ENCODE measurements at places on chromosomes 1 and 21. TPM values are rescaled to one million over a fixed set of nuclear protein-coding genes. Genes with fewer than 3 reads are reported as not detected.

Gene PADI1
- total RNA-seq = 1.3 TPM

Gene SPRR5
- not detected for total RNA-seq

Gene OVAAL
- total RNA-seq = not detected

Gene LAD1
- 38.9 TPM for total RNA-seq

Gene MROH7
- total RNA-seq = 0.21 TPM

Gene NCF2
- total RNA-seq = 86.1 TPM

Gene SYCP1
- total RNA-seq = 0.17 TPM

Gene OR2T2
- not detected for total RNA-seq

Gene RORC
- 0.17 TPM for total RNA-seq

Gene JTB
- total RNA-seq = 220 TPM

Gene OR2L13
- not detected for total RNA-seq

Gene SFT2D2
- total RNA-seq = 42.1 TPM

Gene CYB5RL
- 6.6 TPM for total RNA-seq

Gene LCE3D
- total RNA-seq = not detected

Gene SPRR1B
- total RNA-seq = 0.63 TPM

Gene ZSCAN20
- total RNA-seq = 7.1 TPM

Gene BLZF1
- total RNA-seq = 33.0 TPM

Gene IARS2
- total RNA-seq = 66.3 TPM

Gene RYR2
- total RNA-seq = not detected

Gene MYOG
- not detected for total RNA-seq

Gene BMP8B
- 2.8 TPM for total RNA-seq

Gene NUP210L
- total RNA-seq = not detected

Gene GPR37L1
- total RNA-seq = 0.04 TPM

Gene EIF2D
- total RNA-seq = 55.4 TPM

Gene SDC3
- total RNA-seq = 49.0 TPM

Gene OR2T35
- not detected for total RNA-seq

Gene SLC22A15
- 12.9 TPM for total RNA-seq

Gene RNU1-2
- total RNA-seq = under 0.01 TPM

Gene DMRTA2
- total RNA-seq = not detected

Gene NPR1
- total RNA-seq = 2.1 TPM

Gene ATP5PB
- 249 TPM for total RNA-seq

Gene VSIG8
- 0.07 TPM for total RNA-seq

Gene NPHS2
- 2.5 TPM for total RNA-seq

Gene GRHL3
- 12.5 TPM for total RNA-seq

Gene SLC45A1
- total RNA-seq = 0.79 TPM

Gene DIO1
- total RNA-seq = not detected

Gene AIDA
- total RNA-seq = 50.7 TPM

Gene OR2T29
- not detected for total RNA-seq
